ENCODE measurements at places on chromosomes 1 and 21.

DNA sequence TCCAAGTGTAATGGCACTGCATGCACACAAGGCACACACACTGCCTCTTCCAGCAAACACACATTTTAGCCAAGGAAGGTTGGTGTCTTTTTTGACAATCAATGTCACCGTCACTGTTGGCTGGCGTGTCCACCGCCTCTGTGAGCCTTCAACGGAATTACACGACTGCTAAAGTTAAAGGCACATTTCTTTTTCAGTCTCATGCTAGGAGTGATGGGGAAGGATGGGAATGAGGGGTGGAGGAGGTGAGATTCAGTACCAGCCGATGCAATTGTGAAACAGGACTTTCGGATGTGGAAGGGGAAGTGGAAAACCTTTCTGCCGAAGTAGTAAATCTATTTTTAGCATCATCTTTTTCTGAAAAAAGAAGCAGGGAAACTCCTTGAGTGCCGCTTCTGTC is 1.4 kb downstream of the ELAVL4 start:
- DNase-seq, result no peak

DNA sequence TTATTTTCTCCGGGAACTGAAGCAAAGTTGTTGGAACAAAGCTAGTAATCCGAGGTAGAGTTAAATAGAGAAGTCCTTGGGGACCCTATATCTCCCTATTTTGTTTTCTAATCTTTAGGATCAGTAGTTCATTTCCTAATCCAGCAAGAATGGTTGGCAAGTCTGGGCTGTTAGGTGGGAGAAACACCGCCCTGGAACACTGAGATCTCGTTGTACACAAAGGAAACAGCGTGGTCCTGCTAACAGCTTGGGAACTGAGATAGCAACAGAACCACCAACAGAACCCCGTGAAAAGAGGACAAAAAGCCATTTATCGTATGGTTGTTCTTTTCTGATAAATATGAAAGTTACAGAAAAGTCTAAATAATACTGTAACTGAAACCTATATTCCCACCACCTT is 121.9 kb upstream of the CDC42BPA start:
- no peak for DNase-seq

GRCh38 chr1:47249755-47250154 is 17.7 kb upstream of the TAL1 start:
- DNase-seq, result no peak

- DNase-seq, result no peak
Observed at GRCh38 chr1:59530119-59530518, 233.2 kb downstream of the FGGY start.

DNA sequence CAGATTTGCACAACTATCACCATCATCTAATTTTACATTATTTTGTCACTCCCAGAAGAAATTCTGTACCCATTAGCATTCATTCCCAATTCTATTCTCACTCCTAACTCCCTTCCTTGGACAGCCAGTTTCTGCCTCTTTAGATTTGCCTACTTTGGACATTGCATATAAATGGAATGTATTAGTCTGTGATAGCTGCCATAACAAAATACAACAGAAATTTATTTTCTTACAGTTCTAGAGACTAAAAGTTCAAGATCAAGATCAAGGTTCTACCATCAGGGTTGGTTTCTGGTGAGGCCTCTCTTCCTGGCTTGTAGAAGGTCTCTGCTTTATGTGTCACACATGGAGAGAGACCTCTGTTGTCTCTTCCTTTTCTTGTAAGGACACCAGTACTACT is 61.9 kb downstream of the ALG6 start:
- DNase-seq, result no peak

DNA sequence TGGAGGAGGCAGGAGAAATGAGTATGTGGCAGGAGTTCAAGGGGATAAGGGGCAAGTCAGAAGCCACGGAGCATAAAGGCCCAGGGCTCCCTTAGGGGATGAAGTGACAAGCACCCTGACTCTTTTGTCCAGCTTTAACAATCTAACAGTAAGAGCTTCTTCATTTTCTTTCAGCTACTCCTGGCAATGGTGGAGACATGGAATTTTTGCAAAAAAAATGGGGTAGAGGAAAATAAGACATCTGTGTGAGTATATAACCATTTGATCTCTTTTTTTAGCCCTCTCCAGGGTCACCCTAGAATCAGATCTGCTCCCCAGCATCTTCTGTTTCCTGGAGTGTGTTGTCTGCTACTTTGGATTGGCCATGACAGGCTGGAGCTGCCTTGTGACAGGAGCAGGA is 47.1 kb downstream of the ZNF697 start:
- no peak for DNase-seq

GRCh38 chr1:48071513-48071912 is 74.3 kb upstream of the TRABD2B start:
- no peak for DNase-seq

DNA sequence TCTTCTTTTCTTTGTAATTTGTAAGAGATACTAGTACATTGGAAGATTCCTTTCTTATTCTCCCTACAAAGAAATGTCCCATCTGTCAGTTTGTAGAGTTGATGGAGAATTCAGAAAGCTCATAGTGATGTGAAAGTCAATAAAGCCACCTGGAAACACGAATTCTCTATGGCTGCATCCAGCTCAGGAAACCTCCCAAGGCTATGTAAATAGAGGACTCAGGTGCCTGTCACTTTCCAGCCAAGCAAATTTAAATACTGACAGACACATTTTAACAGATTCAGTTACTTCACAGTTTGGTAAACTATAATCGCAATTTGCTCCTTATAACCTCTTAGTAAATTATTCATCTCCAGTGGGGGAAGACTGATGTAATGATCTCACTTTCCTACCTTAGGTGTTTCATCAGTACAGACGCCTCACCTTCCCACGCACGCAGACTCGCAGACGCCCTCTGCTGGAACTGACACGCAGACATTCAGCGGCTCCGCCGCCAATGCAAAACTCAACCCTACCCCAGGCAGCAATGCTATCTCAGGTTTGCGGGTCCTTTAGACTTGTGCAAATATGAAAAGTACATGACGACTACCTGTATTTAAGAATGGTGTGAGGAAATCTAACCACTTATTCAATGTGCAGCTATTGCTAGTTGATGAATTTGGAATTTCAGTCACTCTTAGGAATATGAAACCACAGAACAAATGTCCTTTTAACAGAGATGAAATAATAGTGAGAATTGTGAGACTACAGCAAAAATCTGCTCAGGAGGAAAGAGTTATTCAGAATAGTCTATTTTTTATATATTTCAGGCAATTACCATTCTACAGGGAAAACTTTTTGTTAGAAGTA is 60.6 kb downstream of the PTPRC start:
- peak; percentile 74 for DNase-seq

- DNase-seq, result no peak
Observed at GRCh38 chr1:18901147-18901951, 1.0 kb downstream of the ALDH4A1 start.

- DNase-seq, result no peak
Observed at GRCh38 chr21:35016071-35016470, 33.0 kb downstream of the RUNX1 start.

GRCh38 chr21:42539931-42540343 is 26.3 kb downstream of the SLC37A1 start:
- no peak for DNase-seq

- DNase-seq, result no peak
Observed at GRCh38 chr1:75472971-75473603, 137.8 kb downstream of the SLC44A5 start.

- no peak for DNase-seq
Observed at GRCh38 chr1:109886827-109887226, 23.8 kb upstream of the CSF1 start.

DNA sequence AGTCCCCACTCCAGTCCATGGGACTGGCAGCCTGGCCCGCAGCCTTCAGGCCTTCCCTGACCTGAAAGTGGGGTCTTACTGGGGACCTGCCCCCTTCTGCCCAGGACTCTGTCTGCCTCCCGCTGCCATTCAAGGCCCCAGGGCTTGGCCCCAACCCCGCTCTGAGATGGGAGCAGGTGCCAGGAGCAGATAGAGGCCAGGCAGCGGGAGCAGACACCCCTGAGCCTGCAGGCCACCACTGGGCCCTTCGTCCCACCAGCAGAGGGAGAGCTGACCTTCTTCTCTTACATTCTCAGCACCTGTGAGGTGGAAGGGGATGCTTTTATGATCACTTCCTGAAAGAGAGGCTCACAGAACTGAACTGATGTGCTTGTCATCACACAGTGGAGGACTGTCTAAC is 62.2 kb upstream of the TINAGL1 start:
- no peak for DNase-seq

GRCh38 chr1:155196103-155196892 is 11.4 kb downstream of the THBS3 start:
- DNase-seq, result peak; percentile 90

DNA sequence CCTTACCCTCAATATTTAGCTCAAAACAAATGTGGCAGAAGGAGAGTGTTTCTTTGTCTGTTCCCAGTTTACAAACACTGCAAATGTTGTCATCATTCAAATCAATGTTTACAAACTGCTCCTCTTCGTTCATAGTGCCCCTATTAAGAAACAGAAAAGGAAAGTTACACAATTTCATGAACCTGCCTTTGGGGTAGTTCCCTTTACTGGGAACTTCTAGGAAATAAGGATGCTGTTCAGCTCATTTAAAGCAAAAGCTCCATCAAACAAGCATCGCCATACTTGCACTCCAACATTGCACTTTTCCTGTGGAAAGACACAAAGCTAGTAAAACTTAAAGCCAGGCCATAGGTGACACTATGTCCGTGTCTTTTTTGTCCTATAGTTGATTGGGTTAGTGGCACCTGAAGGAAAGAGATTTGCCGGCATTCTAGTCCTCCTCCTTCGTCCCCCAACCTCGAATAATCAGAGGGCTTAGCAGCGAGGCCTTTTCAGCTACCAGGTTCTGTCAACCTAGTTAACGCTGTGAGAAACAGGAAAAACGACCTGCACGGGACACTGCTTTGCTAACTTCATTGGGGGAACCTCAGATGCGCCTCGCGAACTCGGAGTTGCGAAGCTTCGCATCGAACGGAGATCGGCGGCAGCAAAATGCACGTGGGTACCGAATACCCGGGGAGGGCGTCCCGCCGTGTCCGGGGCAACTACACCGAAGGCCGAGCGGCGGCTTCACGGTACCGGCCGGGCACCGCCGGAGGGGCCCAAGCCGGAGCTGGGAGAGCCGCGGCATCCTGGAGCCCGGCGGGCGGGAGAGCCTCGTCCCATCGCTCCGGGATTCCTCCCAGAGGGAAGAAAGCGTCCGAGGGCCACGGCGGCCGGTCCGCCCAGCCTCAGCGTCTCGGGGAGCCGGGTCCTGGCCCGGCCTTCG is 706 bp downstream of the C21orf91 start:
- DNase-seq, result no peak

GRCh38 chr1:189908113-189908512 is 569.6 kb downstream of the BRINP3 start:
- DNase-seq, result no peak

DNA sequence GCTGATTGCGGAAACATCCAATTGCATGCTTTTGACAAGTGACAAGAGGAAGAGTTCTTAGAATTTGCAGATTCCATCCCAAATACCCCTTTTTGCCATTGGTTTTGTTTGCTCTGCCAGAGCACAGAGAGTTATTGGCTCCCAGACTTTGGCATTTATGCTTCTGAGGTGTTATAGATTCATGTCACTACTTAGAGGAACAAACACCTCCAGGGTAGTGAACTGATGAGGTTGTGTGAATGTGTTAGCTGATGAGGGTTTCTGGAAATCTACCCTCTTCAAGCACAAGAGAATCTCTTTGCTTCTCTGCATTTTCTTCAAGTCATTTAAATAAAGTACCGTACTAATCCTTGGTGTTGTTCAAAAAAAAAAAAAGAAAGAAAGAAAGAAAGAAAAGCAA is 33.9 kb upstream of the BRINP3 start:
- no peak for DNase-seq

Data from ecto neural progenitor cell (in vitro differentiated cells).